Posterior vena cava (tissue), 2 donors: ENCODE measurements at places on chromosomes 1 and 21.

DNA sequence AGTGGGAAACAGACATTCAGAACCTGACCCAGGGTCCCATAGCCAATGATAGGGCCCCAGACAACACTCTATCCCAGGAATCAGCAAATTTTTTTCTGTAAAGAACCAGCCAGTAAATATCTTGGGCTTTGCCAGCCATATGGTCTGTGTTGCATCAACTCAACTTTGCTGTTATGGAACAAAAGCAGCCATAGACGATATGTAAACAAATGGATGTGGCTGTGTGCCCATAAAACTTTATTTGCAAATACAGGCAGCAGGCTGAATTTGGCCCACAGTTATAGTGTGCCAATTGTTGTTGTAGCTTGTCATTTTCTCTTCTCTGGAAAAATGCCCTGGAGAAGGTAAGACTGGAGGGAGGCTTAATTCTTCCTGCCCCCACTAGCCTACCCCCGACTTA lies 431.1 kb upstream of the VAMP3 start:
- DNase-seq = no peak

- DNase-seq = no peak
Observed at GRCh38 chr1:47529520-47530098, 91.8 kb downstream of the FOXD2 start.

GRCh38 chr1:201153474-201154388 lies 543 bp downstream of the TMEM9 start:
- DNase-seq = no peak

DNA sequence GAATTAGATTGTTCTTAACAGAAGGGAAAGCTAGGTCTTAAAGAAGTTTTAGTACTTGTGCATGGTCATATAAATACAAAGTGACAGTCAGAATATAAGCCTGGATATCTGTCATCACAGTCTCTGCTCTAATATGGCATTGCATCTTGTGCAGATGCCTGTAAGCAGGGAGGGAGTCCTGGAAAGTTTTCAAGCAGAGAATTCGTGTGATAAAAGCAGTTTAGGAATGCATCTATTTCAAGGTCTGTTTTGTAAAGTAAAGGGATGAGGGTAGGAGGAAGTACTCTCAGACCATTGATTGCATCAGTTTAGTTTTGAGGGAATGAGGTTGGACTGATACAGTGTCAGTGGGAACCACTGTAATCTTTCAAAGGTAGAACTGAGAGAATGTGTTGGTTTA lies 30.6 kb downstream of the IARS2 start:
- DNase-seq = no peak

DNA sequence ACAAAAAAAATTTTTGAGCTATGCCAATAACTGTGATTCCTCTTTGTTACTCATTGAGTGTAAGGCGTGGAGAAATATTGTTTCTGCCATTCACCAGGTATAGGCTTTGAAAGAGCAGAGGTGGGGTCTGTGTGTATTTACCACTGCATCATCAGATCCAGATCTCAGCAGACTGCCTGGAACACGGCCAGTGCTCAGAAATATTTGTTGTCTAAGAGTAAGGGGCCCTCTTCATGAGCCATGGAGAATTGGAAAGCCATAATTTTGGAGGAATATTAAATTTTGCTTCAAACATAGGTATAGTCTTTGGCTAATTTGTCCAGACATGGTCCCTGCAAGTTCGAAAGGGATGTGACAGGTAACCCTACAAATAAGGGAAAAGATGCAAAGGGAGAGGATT lies 231.3 kb upstream of the IRF2BP2 start:
- no peak for DNase-seq

DNA sequence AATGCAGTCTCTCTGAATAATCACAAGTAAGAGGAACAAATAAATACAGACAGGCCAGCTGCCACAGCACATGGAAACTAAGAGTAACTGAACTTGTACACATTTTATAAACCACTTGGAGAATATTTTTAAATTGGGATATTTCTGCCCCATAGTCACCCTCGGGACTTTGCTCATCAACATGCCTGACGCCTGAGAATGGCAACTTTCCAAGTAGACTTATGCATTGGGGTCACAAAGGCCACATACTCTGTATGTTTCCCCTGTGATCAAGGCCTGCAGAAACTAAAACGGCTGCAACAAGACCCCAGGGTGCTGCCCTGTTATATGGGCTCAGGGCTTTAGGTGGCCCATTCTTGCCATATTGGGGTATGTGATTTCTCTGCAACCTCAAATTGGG lies 38.3 kb upstream of the GJA5 start:
- DNase-seq = no peak

DNA sequence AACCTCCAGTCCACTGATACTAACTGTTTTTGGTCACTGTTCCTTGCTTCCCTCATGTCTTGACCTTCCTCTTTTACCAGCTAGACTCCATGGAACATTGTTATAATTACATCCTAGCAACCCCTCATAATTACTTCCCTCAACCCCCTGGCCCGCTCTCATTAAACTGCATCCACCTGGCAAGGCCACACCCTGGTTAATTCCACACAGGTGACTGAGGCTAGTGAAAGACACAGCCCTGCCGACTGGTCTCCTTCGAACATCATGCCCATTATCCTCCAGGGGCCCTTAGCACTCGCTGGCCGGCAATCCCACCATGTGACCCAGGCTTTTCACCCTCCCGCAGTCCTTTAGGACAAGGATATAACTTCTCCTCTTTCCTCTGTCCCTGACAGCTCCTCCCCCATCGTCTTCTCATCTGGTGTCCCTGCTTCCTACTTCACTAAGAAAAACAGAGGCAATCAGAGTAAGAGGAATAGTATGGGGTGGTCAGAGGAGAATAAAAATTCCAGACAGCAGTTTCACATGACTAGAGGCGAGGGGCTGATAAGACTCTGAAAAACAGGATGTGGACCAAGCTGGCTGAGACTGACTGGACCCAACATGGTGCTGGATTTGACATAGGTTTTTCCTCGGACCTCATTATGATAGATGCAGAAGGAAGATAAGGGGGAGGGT lies 8.8 kb upstream of the TENT5B start:
- no peak for DNase-seq

DNA sequence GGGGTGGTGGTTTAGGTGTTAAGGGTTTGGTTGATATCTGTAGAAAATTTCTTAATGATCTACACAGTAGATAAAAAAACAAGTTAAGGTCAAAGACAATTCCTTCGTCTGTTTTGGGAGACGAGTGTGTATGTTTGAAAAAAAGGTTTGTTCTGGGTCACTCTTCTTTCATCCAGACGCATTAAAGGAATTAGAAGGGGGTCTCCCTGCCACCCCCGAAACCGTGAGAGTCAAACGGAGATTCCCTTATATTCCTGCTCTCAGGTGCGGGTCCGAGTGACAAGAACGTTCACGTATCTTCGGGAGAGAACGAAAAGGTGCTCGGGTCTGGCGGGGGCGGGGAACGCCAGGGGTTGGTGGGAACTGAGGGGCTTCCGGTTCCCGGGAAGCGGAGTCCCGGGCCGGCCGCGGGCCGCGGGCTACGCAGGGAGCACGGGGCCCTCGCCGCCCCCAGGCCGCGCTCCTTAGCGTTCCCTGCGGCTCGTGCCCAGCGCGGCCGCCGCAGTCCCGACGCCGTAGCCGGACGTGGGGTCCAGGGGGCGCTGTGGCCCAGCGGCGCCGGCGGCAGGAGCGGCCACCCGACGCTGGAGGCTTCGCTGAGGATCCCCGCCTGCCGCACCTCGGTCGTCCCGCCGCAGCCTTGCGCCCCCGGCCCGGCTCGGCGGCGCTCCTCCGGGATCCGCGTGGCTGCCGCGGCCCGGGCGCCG lies at the start of gene ZFYVE9:
Gene ZFYVE9 (plus strand): TSS at position 577 of the 707 bp plus-strand sequence. CDS start 91,118 bp downstream, outside the sequence.
- DNase-seq = peak; percentile 92

DNA sequence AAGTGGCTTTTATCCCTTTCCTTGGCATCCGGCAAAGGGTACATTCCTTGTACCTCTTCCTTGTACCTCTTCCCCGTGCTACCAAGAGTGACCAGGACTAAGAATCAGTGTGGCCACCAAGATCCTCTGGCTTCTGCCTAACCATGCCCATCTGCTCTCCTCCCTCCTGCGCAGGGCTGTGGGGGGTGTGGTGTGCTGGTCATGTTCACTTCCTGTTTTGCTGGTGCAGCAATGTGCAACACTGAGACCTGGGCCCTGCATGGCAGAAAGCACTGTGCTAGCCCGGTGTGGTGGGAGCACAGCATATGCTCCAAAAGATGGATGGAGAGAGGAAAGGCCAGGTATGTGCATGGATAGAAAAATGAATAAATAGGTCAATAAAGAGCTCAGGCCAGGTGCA lies 33.3 kb upstream of the TENT5C start:
- no peak for DNase-seq

GRCh38 chr1:173507205-173507846 lies 30.2 kb downstream of the PRDX6 start:
- no peak for DNase-seq

DNA sequence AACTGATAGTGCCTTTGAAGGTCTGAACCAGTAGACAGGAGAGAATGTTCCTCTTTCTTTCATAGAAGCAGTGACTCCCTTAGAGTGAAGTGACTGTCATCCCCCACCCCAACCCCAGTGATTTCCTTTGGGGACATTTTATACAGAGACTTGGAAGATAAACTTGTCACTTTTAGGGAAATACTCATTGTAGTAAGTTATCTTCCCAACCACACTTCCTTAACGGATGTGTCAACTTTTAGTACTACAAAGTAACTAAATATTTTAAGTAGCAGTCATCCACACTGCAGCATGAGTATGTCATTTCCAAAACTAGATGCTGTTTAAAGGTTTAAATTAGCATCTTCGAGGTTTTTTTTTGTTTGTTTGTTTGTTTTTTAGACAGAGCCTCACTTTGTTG lies 13.7 kb downstream of the LRRC8B start:
- DNase-seq = no peak

DNA sequence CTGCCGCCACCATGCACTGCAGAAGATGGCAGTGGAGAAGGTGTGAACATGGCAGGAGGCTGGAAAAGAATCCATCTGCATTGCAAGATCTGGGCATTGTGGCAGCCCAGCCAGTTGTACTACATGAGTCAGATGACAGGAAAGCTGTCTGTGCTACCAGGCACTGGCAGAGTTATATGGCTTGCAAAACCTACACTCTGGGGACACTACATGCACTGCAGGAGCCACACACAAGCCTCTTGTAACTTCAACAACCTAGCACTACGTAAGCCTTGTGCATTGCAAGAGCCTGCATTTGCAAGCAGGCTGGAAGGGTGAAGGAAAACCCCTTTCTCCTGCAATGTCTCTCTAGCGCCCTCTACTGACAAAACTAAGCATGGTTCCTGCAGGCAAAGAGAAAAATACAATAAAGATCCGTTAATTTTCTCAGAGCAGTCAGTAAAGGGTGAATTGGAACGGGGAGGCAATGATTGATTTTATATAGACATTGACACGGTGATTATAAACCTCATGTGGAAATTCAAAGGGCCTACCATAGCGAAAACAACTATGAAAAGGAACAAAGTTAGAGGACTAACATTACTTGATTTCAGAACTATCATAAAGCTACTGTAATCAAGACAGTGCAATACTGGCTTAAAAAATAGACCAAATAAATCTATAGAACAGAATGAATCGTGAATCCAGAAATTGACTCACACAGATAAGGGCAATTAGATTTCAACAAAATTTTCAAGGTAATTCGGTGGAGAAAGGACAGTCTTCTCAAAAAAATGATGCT lies 26.2 kb upstream of the DYNLT5 start:
- no peak for DNase-seq

DNA sequence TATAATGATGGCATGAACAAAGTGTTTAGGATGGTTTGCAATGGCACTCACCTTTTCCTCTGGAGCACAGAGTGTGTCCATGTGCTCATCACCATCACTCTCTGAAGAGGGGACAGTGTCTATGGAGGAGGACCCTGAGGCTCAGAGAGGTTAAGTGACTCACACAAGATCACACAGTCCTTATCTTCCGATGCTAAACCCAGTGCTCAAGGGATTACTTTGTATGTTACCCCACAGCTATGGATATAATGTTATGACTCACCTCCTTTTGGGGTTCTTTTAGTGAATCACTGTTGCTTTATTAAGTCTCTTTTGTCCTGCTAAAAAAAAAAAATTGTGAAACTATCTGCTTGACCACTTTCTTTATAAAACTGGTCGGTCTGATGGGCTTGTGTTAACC lies 67.6 kb downstream of the TENT5C start:
- no peak for DNase-seq

- no peak for DNase-seq
Observed at GRCh38 chr1:162397039-162397448, 14.9 kb downstream of the SH2D1B start.

DNA sequence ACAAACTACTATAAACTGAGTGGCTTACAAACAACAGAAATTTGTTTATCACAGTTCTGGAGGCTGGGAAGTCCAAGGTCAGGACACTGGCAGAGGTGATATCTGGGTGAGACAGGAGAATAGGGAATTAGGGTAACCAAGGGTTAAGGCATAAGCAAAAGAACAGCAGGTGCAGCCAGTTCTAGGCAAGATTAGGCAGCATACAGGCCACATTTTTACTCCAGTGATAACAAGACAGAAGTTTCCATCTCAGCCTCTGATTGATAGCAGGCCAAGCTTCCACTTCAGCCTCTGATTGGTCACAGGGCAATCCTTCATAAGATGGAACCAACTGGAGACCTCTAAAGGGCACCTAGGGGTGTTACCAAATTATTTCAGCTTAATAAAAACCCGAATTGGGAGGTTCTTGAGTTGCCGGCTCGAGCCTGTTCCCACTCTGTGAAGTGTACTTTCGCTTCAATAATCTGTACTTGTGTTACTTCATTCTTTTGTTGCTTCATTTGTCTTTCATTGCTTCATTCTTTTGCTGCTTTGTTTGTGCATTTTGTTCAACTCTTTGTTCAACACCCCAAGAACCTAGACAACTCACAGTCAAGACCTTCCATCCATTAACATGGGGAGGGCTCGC lies 185.6 kb downstream of the TOMM20 start:
- DNase-seq = no peak

GRCh38 chr1:171913385-171913784 lies 72.1 kb downstream of the DNM3 start:
- no peak for DNase-seq

GRCh38 chr21:44568261-44568660 lies 5.3 kb upstream of the KRTAP10-4 start:
- DNase-seq = peak; percentile 34

GRCh38 chr1:47622776-47623556 lies 185.1 kb downstream of the FOXD2 start:
- DNase-seq = peak; percentile 23

- DNase-seq = no peak
Observed at GRCh38 chr1:78141531-78142231, 95.9 kb downstream of the GIPC2 start.

- DNase-seq = no peak
Observed at GRCh38 chr1:84350104-84350503, 48.2 kb upstream of the DNASE2B start.

DNA sequence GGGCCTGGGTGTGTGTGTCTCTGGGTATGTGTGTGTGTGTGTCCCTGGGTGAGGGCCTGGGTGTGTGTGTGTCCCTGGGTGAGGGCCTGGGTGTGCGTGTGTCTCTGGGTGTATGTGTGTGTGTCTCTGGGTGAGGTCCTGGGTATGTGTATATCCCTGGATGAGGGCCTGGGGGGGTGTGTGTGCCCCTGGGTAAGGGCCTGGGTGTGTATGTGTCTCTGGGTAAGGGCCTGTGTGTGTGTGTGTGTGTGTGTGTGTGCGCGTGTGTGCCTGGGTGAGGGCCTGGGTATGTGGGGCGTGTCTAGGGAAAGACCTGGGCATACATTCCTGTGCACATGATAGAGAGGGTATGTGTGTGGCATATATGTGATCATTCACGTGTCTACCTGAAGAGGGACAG lies 155.1 kb upstream of the ZC3H12A start:
- DNase-seq = peak; percentile 8
